ENCODE measurements at places on chromosomes 13 and 19.

DNA sequence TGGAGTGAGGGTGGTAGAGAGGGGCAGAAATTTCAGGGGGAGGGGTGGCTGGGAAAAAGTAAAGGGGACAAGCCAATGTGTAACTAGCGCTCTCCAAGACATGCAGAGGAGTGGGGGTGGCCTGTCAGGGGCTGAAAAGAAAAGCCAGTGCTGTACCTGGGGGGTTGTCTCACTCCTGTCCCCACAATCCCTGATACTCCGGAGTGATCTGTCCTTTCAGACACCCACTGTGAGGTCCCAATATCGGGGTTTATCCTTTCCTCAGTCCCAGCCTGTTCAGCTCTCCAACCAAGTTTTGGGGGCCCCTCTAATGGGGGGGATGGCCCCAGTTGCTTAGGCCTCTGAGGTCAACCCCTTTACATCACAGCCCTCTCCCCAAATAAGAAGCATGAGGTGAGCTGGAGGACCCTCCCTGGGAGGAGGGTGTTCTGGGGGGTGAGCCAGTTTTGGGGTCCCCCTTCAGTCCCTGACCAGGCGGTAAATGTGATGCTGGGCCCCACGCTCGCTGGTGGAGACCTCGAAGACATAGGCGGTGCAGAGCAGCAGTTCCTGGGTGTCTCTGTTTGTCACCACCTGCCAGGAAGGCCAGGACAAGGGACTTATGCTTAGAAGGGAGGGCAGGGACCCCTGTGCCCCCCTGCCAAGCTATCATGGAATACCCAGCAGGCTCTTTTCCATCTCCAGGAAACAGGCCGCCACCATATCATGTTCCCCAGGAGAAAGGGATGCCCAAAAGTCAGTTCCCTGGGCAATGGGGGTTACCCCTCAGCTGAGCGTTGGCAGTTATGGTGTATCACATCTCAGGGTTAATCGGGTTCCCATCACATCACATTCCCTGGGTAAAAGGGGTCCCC is 5.9 kb downstream of the CD37 start:
- DNase-seq = no peak

GRCh38 chr19:10966809-10967208 is 6.0 kb downstream of the SMARCA4 start:
- no peak for DNase-seq

GRCh38 chr13:83221813-83222241 is 660.4 kb downstream of the SLITRK1 start:
- DNase-seq = no peak

DNA sequence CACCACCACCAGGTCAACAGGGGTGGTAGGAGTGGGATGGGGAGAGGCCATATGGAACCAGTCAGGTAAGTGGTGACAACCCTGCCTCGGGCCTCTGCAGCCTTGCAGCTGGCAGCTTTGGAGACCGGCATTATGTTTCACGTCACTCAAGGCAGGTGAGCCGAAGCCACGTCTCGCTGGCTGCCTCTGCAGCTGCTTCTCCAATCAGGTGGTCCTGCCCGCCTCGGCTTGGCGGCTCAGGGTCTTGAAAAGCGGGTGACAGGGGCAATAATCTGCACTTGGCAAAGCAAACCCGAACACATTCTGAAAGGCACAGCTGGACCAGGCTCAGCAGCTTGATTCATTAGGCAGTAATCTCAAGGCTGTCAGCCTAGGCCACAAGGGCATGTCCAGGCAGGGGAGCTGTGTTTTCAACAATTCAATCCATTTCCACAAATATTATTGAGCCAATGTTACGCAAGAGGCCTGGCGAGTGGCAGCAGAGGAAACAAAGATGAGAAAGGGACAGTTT is 77.4 kb upstream of the PCDH8 start:
- no peak for DNase-seq

DNA sequence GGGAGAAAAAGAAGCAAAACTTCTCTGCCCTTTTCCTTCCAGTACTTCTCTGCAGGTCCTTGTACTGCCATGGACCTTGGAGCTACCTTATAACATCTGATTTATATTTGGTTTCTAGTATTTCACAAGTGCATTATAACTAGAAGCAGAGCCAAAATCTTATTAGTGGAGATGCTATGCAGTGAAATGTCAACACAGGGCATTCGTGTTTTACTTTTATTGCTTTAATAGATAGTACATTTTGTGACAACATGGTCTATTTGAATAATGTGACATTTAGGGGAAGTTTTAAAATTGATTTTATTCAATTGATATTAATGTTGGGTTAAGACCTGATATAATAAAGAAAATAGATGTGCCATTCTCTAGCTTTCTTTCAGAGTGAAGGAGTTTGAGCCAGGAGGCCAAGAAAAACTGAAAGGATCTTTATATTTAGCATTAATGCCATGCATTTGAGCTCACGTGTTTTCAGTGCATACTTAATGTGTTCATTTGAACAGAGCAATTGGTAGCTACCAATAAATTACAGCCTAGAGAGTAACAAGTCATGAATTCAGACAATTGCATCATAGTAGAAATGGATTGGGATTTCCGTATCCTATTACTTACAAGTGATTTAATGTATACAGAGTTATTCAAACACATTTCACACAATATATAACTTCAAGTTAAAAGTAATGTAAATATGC is 863.8 kb downstream of the GPC5 start:
- DNase-seq = no peak

DNA sequence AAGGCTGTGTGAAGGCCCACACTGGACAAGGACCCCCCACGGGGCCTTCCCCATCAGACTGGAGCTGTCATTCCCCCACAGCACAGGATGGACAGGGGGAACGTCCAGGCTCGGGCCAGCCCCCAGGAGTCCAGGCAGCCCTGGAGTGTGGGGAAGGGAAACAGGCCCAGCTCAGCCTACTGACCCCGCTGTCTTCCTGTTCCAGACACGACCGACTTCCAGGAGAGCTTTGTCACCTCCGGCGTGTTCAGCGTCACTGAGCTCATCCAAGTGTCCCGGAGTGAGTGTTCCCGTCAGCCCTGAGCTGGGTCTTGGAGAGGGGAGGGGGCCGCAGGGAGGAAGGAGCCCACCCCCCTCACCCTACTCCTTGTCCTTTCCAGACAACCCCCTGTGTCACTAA is 47.0 kb downstream of the SMIM24 start:
- DNase-seq = no peak

- DNase-seq = no peak
Observed at GRCh38 chr13:99884913-99885312, 86.7 kb downstream of the ZIC5 start.

DNA sequence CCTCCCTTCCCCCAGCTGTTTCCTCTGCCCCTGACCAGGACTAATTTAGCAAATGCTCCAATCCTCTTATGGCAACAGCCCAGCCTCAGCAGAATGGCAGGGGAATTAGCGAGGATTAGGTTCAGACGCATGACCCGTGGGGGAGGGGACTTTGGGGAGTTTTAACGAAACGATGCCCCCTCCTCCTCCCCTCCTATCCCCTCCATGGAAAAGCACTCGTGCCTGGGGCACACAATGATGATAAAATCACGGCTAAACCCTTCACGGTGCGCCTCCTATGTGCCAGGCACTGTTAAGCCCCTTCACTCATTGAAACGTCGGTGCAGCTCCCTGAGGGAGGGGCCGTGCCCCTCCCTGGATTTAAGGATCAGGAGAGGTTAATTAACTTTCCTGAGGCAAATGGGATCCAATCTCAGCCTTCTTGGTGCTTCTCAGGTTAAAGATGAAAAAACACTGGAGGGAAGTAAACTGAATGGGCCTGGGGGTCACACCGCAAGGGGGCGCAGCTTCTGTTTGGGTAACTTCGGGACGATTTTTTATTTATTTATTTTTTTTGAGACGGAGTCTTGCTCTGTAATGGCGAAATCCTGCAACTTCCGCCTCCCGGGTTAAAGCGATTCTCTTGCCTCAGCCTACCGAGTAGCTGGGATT is 10.1 kb upstream of the TPRX2 start:
- DNase-seq = peak; percentile 21

DNA sequence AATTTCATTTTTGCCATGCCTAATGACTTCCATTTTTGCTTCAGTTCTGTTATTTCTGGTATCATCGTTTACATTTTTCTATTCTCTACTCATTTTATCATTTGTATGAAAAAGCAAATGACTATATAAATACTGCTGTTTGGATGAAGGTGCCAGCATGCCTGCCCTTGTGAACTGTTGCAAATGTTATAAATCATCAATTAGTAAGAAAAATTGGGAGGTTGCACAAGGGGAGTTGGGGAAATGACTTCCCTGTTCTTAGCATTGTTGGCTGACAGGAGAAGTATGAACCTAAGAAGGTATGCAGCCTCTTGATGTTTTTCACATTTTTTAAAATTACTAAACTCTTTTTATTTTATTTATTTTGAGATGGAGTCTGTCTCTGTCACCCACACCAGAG is 15.1 kb downstream of the SAFB start:
- DNase-seq = no peak

DNA sequence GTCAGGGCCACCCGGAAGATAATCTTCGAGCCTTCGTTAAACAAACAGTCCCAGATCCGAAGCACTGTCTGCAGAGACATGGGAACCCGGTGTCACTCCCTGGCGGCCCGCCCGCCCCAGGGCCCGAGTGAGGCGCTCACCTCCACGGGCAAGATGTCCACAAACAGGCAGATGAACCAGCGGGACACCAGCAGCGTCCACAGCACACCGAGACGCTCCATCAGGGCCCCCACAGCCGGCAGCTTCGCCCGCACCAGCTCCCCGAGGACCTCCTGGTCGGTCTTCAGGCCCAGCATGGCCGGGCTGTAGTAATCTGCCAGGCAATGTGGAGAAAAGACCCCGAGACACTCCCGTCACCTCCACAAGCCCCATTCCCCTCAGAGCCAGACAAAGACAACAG is 28.7 kb downstream of the LAMP1 start:
- DNase-seq = no peak

DNA sequence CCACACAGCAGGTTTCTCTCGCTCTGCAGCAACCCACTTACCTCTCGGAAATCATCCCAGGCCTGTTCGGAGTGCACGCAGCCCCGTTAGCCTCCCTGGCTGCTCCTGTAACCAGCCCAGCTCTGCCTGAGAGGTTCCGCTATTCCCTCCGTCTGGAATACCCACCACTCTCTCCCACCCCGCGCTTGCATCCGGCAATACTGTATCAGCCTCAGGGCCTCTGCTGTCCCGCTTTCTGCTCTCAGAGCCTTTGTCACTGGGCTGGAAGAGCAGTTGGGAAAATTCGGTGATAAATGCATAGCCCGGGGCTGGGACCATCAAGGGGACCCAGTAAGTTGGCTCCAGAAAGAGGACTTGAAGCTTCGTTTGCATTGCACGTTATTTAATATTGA is 759 bp upstream of the TLE6 start:
- DNase-seq = no peak

- peak; percentile 81 for DNase-seq
Observed at GRCh38 chr19:35135389-35135909, 590 bp upstream of the LGI4 start.

DNA sequence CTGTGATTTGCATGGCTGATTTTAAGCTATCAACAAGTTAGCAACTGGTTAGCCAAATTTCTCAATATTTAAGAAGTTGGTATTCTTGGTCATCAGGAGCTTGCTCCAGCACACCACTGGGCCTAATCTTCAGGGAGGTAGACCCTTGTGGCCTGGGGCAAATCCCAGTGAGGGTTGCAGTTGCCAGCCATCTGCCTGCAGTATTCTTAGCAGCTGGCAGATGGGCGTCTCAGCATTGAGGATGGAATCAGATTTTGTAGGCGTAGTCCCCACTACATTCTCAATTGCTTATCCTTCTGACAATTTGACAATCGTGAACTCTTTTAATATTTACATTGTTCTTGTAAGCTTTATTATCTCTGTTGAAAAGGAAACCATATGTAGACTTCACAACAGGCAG is 1266.2 kb downstream of the SLITRK5 start:
- DNase-seq = no peak

All from inflammatory macrophage treated with lipopolysaccharide for 1 hour (primary cell).